Endothelial cell of umbilical vein (primary cell): ENCODE measurements at places on chromosomes 5 and 9. TPM values are rescaled to one million over a fixed set of nuclear protein-coding genes. Genes with fewer than 3 reads are reported as not detected.

The MEIKIN gene
- not detected in 2 replicates for total RNA-seq

The CAVIN4 gene
- total RNA-seq, result 2.5 and 3.1 TPM in 2 replicates

DNA sequence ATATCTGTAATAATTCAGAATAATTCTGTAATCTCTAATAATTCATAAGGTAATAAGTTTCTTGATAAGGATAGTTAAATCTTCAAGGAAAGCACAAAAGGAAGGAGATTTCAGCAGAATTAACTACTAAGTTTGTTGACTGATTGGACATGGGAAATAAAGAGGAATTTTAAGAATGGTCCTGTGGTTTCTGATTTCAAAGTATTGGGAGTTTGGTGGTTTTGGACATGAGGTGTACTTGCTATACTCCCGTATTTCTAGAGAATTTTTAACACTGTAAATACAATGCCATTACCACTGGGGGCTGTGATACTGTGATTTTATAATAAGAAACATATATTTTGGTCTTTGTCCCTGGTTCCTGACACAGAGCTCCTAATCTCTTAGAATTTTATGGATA, 123.9 kb downstream of the UNC13B start:
- no peak for DNase-seq
- H3K36me3 ChIP-seq, result no peaks in the 10 kb centered on the region
- no peak overlapping the region for H3K27ac ChIP-seq
- H3K4me3 ChIP-seq, result no peak overlapping the region
- H3K4me1 ChIP-seq, result peaks cover 8% of the 10 kb centered on the region
- no peaks in the 10 kb centered on the region for H3K27me3 ChIP-seq

DNA sequence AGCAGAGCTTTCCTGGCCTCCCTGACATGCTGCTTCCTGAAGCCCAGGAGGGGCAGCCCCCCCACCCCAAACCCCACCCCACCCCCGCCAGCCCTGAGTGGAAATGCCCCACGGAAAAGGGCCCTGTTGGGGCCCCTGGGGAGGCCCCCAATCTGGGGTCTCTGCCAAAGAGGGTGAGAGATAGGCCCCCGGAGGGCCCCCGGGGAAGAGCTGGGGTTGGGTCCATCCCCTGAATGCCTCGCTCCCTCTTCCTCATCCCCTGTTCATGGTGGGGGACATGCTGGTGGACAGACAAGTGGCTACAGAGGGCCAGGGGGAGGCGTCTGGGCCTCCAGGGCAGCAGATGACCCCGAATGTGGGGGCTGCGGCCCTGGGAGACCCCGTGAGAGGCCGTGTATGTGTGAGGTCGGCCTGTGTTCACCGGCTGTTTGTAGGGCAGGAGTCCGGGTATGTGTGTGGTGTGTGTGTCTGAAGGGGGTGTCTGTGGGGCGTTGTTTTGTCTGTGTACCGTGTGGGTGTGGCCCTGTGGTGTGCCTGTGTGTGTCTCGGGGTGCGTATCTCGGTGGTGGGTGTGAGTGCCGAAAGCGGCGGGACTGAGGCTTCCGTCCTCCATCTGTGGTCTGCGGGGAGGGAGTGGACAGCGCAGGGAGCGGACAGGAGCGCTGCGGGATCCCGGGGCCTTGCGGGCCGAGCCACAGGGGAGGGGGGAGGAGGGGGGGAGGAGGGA, 11.3 kb downstream of the C9orf50 start:
- H3K27me3 ChIP-seq, result peaks cover 5% of the 10 kb centered on the region
- DNase-seq, result no peak
- no peak overlapping the region for H3K27ac ChIP-seq
- H3K4me1 ChIP-seq, result peaks cover 14% of the 10 kb centered on the region
- no peak overlapping the region for H3K4me3 ChIP-seq
- H3K36me3 ChIP-seq, result no peaks in the 10 kb centered on the region

DNA sequence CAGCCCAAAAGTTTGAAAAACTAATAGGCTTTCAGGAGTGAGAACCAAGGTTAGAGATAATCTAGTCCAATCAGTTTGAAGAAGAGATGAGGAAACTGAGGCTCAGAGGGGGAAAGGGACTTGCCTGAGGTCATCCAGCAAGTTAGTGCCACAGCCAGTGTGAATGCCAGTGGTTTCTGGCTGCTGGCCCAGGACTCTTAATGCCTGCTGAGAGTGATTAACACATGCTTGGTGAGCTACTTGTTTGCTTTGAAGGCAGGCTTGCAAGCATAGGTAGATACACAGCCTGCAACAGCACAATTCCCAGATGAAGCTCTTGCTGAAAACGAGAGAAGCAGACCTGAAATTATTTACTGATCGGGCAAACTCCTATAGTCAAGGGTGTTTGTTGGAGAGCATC, 591.6 kb upstream of the SGCD start:
- no peaks in the 10 kb centered on the region for H3K4me1 ChIP-seq
- no peaks in the 10 kb centered on the region for H3K27me3 ChIP-seq
- no peak for DNase-seq
